ENCODE measurements at places on chromosomes 11 and 22.

DNA sequence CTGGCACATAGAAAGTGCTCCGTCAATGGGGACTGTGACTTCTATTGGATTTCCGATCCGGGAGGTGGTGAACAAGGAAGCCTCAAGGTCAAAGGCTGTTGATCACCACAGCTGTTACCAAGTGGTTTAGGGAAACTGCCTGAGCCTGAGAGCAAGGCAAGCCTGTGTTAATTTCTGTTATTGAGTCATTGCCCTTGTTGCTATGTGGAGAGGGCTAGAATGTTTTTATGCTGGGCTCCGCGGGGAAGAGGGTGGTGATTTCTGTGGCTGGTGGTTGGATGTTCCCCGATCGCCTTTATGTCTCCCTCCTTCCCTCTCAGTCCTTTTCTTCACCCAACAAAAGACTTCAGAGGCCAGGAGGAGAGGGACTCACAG, 108.5 kb upstream of the ALX4 start:
- H3K4me3 ChIP-seq, result no peak overlapping the region
- no peaks in the 10 kb centered on the region for H3K36me3 ChIP-seq
- DNase-seq, result no peak
- no peaks in the 10 kb centered on the region for H3K27me3 ChIP-seq

DNA sequence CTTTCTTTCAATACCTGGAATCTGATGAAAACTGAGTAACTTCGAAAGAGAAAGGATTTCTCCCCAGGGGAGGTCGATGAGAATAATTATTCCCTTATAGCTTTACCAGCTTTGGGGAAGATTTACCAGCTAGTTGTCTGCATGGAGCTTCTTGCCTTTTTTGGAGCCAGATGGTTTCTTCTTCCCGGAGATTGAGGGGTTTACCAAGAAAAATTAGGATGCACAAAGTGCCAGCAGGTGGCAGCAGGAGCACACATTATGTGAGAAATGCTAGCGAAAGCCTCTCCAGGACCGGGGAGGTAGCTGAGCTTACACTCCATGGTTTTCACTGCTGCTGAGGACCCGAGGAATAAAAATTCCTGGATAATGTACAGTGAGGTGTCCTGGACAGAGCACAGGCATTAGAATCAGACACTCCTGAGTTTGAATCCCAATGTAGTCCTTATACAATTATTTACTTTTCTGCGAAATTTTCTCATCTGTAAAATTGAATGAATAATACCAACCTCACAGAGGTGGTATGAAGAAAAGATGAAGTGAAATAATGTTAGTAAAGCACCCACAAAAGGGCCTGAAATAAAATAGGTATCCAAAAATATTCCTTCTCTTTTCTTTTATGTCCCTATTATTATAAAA, 46.0 kb upstream of the PARVA start:
- no peak overlapping the region for H3K27ac ChIP-seq
- peak; percentile 91 for DNase-seq
- peaks cover 3% of the 10 kb centered on the region for H3K4me1 ChIP-seq
- no peak overlapping the region for H3K4me3 ChIP-seq
- no peaks in the 10 kb centered on the region for H3K36me3 ChIP-seq

DNA sequence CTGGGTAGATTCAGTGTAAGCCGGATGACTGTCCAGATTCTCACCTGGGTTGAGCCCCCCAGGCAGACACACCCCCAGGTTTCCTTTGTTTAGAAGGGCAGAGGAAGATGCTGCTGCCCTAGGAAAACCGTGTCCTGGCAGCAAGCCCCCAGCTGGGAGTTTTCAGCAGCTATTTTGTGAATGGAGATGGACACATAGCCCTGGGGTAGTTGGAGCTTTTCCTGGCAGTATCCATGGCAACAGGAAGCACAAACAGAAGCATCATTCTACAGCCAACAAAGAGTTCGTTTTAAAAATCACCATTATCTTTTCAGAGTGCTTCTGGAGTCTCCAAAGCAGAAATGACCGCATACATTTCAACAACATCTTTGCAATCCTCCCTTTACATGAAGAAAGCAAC, 245.5 kb downstream of the BRD1 start:
- no peaks in the 10 kb centered on the region for H3K4me1 ChIP-seq
- no peak overlapping the region for H3K4me3 ChIP-seq
- peak; percentile 50 for DNase-seq
- H3K27me3 ChIP-seq, result no peaks in the 10 kb centered on the region

DNA sequence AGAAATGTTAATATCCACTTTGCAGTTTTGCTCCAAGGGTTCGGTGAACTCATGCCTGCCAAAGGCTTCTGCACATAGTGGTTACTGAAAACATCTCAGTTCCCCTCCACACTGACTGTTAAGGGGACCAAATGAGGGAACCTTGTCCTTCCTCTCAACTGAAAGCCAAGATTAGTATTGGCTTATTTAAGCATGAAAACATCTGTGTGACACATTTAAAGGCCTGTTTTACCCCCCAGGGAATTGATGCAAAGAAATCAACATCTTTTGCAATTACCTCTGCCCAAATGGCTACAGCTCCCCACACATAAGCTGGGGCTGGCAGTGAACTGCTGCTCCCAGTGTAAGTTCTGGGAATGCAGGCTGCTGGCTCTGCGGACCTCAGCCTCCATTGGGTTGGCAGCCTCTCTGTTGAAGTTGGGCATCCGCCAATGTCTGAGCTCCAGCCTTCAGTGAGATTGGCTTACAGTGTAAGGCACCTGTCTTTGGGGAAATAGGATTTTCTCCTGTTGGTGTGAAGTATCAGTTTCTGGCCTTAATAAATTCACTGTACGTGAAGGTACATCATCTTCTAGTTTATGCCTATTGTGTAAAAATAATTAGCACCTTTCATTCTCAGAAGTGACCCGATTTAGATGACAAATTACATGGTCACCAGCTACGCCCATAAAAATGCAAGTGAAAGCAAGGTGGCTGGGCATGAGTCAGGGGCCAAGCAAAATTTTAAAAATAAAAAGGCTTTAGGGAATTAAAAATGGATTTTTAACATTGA, 213.4 kb upstream of the SYN3 start:
- H3K4me1 ChIP-seq, result no peaks in the 10 kb centered on the region
- no peak overlapping the region for H3K4me3 ChIP-seq
- no peaks in the 10 kb centered on the region for H3K27me3 ChIP-seq
- H3K27ac ChIP-seq, result no peak overlapping the region
- no peaks in the 10 kb centered on the region for H3K36me3 ChIP-seq

DNA sequence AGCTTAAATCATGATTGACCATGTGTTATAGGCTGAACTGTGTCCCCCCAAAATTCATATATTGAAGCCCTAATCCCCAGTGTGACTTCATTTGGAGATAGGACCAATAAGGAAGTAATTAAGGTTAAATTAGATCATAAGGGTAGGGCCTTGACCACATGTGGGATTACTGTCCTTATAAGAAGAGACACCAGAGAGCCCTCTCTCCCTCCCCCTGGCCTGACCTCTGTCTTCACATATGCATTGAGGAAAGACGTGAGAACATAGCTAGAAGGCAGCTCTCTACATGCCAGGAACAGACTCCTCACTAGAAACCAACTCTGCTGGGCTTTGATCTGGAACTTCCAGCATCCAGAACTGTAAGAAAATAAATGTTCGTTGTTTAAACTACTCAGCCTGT, 13.6 kb upstream of the NUP50 start:
- H3K4me3 ChIP-seq, result no peak overlapping the region
- peaks cover 4% of the 10 kb centered on the region for H3K36me3 ChIP-seq
- H3K27ac ChIP-seq, result no peak overlapping the region
- H3K4me1 ChIP-seq, result no peaks in the 10 kb centered on the region

DNA sequence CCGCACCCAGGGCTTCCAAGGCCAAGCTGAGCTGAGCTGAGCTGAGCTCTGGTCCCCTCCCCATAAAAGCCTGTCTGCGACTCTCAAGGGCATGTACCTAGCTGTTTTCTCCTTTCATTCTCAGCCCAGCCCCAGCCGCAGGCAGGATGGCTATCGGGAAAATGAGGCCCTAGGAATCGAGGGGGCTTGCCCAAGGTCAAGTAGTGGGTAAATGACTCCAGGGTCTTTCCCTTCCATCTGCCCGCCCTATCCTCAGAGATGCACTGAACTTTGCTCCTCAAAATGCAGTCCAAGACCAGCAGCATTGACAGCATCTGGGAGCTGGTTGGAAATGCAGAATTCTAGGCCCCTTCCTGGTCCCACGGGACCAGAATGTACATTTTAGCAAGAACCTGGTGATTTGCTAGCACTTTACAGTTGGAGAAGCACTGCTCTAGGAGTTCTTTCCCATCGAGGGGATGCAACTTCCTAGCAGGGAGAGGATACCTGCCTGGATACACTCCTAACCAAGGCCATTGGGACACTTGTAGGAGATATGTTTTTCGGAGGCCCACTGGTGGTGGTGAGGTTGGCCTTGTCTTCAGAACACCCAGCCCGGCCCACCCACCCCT, 43.2 kb upstream of the ACCSL start:
- DNase-seq, result no peak
- H3K4me3 ChIP-seq, result no peak overlapping the region

DNA sequence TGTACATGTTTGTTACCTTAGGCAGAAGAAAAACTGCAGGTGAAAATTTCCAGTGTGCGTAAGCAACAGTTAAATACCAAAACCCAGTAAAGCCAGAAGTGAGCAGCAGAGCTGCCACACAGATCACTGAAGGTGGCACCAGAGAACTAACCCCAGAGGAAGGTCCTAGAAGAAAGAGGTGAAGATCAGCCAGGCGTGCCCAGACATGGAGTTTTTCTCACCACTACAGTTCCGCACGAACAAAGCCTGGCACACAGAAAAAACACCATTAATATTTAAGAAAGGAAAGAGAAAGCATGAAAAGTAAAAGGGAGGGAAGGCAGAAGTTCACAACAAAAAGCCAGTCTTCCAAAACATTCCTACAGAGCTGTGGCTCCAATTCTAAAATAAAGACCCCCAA, 60.7 kb downstream of the STK33 start:
- H3K27ac ChIP-seq, result no peak overlapping the region
- no peak overlapping the region for H3K4me3 ChIP-seq
- peak; percentile 15 for DNase-seq
- no peaks in the 10 kb centered on the region for H3K4me1 ChIP-seq

DNA sequence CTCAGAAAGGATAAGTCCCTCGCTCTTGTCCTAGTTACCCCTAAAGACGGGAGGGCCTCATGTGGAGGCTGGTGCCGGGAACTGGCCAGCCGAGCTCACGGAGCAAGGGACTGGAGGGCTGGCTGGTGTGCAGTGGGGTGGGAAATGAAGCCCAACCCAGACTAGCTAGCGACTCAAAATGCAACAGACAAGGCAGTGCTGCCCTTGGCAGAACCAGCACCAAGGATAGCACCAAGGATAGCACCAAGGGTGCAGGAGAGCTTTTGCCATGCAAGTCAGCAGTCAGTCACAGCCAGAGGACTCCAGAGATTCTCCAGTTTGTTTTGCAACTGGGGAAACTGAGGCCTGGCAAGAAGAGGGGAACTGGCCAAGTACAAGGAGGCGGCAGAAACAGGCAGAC, 6.5 kb upstream of the BATF2 start:
- H3K36me3 ChIP-seq, result no peaks in the 10 kb centered on the region
- peak; percentile 40 for DNase-seq
- no peaks in the 10 kb centered on the region for H3K4me1 ChIP-seq
- H3K27me3 ChIP-seq, result no peaks in the 10 kb centered on the region

- no peaks in the 10 kb centered on the region for H3K27me3 ChIP-seq
- no peak for DNase-seq
- H3K36me3 ChIP-seq, result no peaks in the 10 kb centered on the region
- no peak overlapping the region for H3K4me3 ChIP-seq
These were observed 44.9 kb upstream of the EIF3D start for GRCh38 chr22:36573815-36574363.

GRCh38 chr11:46309814-46310259, 32.4 kb downstream of the CREB3L1 start:
- no peaks in the 10 kb centered on the region for H3K36me3 ChIP-seq
- H3K27ac ChIP-seq, result no peak overlapping the region
- no peaks in the 10 kb centered on the region for H3K4me1 ChIP-seq
- H3K27me3 ChIP-seq, result no peaks in the 10 kb centered on the region
- H3K4me3 ChIP-seq, result no peak overlapping the region

DNA sequence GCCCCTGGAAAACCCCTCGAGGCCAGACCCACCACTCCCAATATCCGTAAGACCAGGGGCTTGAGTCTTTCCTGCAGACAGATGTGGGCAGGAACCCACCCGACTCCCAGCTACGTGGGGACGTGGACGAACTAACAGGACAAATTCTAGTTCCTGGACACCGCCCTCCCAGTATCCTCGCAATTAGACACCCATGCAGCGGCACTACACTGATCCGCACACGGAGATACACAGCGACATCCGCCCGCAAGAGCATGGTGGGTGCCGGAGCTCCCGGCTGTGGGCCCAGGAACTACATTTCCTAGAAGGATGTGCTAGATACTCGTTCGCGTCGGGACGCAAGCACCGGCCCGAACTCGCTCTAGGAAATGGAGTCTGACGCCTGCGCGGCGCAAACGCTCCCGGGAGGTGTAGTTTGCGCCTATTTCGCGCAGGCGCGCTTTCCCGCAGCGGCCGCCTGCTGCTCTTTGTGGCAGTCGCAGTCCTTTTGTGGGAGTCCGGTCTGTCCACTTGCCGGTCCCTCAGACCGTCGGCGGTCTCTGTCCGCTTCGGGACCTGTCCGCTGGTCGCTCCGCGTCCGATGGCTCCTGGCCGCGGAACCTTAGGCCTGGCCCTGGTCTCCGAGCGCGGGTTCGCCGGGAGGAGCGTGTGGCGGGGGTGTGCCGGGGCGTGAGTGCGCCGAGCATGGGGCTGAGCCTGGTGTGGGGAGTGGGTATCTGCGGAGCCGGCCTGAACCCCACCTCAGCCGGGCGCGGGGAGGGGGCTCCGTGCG, at the start of gene ZNF74:
Gene ZNF74, plus strand, starts transcription at position 447 of the 772 bp plus-strand sequence. CDS start 478 bp downstream, outside the sequence.
- peak within 1 kb of the TSS; percentile 95 for H3K4me3 ChIP-seq
- no peaks in the 10 kb centered on the region for H3K36me3 ChIP-seq
- no peaks in the 10 kb centered on the region for H3K27me3 ChIP-seq

DNA sequence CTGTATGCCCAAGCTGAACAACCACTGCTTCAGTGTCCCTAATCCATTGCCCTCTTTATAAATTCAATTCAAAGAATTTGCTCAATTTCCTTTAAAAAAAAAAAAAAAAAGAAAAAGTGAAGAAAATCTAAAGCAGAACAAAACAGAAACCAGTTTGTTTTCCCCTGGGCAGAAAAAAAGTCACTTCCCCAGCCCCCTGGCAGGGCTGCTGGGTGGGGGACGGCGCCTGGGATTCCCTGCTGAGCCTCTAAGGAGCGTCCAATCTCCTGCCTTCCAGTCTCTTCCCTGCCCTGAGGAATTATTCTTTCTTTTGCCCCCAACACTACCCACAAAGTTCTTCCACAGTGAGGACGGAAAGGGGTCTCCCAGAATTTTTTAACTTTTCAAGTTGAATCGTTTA, 23.9 kb downstream of the DKK3 start:
- H3K4me3 ChIP-seq, result no peak overlapping the region
- no peaks in the 10 kb centered on the region for H3K36me3 ChIP-seq
- H3K27me3 ChIP-seq, result no peaks in the 10 kb centered on the region
- peak overlapping the region; percentile 86 for H3K27ac ChIP-seq
- H3K4me1 ChIP-seq, result peaks cover 31% of the 10 kb centered on the region

- no peak for DNase-seq
- no peak overlapping the region for H3K4me3 ChIP-seq
- no peak overlapping the region for H3K27ac ChIP-seq
- no peaks in the 10 kb centered on the region for H3K27me3 ChIP-seq
- H3K4me1 ChIP-seq, result no peaks in the 10 kb centered on the region
These were observed 314.4 kb downstream of the AASDHPPT start for GRCh38 chr11:106391771-106392420.

GRCh38 chr11:117950993-117951961, 22.1 kb upstream of the TMPRSS13 start:
- H3K4me1 ChIP-seq, result no peaks in the 10 kb centered on the region
- H3K27me3 ChIP-seq, result no peaks in the 10 kb centered on the region
- H3K27ac ChIP-seq, result no peak overlapping the region
- no peak for DNase-seq

Measured in mesendoderm (in vitro differentiated cells).